ENCODE measurements at places on chromosomes 12 and 14.
A peak's percentile ranks its signal among the peaks of the same experiment; 100 is the strongest.

- no peak for DNase-seq
These were observed 114.5 kb downstream of the SRGAP1 start for GRCh38 chr12:63958876-63959580.

DNA sequence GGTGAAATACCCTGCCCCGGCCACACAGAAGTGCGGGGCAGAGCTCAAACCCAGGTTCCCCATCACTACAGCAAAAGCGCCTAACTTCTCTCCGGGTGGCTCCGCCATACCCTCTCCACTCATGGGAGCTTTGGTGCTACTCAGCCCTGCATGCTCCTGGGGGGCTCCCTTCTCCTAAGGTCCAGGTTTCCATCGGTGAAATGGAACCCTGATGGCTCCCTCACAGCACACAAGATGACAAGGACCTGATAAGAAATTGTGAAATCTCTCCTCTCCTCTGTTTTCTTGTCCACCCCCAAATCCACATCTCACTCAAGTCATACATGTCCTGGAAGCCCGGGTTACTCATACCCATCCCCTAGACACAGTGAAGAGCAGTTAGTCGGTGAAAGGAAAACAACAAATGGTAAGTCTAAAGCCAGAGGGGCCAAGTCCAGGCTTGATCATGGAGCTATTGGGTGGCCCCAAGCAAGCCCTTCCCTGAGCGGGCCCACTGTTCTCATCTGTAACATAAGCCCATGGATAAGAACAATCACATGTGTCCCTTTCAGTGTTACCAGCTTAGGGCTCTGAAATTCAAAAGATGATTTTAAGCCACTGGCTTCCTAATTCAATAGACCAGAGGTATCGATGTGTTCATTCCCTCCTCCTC, 317.5 kb downstream of the BCL11B start:
- no peak for DNase-seq

GRCh38 chr12:79388011-79388410, 302.8 kb downstream of the PAWR start:
- no peak for DNase-seq

DNA sequence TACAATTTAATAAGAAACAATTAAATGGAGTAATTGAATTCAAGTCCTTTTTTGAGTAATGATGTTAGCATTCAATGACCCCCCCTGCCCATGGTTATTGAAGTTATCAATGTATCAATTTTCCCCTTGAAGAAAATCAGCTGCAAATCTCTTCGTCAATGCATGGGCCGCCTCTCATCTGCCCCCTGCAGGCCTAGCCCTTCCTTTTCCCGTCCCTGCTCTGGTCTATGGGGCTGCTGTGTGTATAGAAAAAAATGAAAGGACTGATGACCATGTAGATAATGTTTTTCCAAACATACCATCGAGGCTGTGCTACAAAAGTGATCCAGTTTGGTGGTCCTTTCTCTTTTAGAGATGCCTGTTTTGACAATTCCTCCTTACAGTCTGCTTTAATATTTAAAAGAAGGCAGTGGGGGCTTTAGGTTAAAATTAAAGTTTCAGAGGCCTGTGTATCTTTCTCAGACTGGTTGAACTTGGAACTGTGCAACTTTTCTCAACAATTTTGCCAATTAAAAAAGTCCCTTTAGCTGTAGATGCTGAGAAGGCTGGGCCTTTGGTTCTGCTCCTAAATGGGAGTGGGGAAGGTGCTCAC, 98.4 kb downstream of the APAF1 start:
- DNase-seq = no peak

- DNase-seq = peak; percentile 49
These were observed 200.5 kb downstream of the STXBP6 start for GRCh38 chr14:24849471-24849870.

DNA sequence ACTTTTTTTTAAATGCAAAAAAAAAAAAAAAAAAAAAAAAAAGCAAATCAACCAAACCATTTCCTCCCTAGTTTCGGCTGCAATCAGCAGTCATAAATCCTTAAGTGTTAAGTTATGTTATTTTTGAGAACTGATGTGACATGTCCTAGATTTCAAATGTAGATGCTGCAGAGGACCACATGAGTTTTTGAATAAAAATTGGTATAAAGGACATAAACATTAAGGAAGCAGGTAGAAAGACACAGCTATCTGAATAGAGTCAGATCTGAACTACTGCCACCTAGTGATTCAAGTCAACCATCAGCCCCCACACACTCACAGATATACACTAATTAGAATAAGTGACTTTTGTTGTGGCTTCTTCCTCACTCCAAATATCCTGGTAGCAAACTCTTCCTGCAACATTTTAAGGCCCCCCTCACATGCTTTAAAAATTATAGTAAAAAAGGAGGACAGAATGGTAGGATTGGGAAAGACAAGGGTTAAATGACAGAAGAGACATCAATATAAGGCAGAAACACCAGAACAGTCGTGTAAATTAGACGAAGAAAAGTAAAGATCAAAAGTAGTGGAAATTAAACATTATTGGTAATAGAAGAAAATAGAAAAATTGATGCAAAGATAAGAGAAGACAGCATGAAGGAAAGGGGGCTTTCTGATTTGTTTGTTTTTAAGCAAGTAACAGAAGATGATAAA, 394.5 kb upstream of the ATP2B1 start:
- DNase-seq = peak; percentile 47

DNA sequence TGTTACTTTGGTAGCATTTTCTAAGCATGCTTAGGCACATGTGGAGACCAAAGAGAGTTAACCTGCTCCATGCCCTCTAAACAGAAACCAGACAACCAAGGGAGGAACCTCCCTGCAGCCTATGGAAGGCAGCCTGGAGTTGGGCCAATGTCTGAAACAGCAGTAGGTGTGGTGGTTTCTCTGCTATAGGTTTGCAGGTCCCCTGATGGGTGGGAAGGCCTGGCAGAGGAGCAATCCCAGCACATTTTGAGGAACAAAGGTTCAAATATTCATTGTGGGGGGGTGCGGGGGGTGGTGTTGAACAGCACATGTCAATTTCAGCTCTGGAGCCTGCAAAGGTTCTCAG, 65.4 kb downstream of the DACT1 start:
- DNase-seq = no peak

DNA sequence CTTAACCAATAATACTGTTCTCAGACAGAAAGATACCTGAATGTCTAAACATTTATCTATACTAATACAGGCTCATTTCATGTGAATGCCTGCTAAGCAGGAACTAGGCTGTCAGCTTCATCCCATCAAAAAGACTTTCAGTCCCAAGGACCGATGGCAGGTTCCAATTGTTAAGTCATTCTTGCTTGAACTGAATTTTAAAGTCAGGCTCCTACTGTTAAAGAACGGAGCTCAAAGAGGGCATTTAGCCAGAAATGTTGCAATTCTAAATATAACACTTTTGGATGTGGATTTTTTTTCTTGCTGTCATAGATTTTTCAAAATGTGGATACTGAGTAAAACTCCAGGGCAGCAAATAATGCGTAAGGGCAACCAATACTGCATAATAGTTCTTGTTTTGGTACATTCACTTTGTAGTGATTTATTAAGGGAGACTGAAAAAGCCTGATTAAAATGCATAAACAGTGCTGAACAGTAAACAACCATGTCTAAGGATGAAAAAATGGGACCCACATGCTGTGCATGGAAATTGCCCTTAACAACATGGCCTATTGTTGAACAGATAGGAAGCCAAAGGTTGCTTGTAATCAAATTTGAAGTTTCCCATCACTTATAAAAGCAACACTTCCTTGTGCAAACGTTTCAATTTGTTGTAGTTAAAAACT, 38.6 kb upstream of the DBX2 start:
- DNase-seq = no peak

DNA sequence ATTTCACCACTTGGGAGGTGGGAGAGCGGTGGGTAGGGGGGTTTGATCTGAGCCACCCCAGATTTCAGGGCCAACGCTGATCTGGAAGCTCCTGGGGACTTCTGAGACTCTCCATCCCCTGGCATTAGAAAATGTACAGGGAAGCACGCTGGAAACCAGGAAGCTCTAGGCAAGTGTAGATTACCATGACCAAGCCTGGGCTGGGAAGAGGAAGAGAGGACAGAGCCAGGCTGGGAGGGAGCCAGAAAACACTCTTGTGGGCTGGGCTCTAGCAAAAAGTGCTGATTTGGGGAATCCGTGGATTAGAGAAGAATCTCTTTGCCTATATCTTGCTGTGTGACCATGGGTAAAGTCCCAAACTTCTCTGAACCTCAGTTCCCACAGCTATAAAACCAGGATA, 236.7 kb downstream of the BCL11B start:
- DNase-seq = peak; percentile 59

DNA sequence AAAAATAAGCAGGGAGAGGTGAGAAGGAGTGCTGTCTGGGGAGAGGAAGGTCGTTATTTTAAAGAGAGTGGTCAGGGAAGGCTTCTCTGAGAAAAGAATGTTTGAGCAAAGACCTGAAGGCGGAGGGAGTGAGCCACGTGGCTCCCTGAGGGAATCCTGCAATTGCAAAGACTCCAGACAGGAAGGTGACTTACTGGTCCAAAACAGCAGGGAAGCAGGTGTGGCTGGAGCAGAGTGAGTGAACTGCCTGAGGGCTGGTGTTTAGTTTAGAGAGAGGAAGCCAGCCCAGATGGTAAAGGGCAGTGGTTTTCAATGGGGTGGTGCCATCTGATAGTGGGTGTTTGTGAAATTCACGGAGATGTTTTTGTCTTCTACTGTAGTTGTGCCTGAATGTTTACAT, 58.8 kb upstream of the LTA4H start:
- DNase-seq = no peak

GRCh38 chr12:27331291-27331926, 1.2 kb upstream of the BMAL2 start:
- peak; percentile 89 for DNase-seq

- no peak for DNase-seq
These were observed 62.2 kb upstream of the PCED1B start for GRCh38 chr12:47017041-47017713.

DNA sequence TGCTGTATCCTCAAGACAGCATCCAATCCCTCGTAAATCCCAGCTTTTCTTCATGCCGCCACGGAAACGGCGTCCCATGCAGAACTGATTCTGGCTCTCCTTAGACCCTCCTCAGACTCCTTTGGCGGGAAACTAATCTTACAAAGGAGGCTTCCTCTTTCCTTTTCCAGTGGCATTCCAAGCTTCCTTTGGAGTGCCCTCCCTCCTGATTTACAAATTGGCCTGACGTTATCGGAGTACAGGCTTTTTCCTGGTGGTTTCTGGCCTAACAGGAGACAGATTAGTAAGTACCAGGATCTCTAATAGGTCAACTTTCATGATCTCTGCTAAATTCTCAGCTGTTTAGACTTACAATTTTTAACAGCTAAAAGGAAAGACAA, 1.3 kb upstream of the ZDHHC17 start:
- no peak for DNase-seq

GRCh38 chr12:25115677-25116076, 79.3 kb downstream of the DNAI7 start:
- DNase-seq = no peak

Data from AG10803 (cell line).